ENCODE measurements at places on chromosomes 2 and 18.

DNA sequence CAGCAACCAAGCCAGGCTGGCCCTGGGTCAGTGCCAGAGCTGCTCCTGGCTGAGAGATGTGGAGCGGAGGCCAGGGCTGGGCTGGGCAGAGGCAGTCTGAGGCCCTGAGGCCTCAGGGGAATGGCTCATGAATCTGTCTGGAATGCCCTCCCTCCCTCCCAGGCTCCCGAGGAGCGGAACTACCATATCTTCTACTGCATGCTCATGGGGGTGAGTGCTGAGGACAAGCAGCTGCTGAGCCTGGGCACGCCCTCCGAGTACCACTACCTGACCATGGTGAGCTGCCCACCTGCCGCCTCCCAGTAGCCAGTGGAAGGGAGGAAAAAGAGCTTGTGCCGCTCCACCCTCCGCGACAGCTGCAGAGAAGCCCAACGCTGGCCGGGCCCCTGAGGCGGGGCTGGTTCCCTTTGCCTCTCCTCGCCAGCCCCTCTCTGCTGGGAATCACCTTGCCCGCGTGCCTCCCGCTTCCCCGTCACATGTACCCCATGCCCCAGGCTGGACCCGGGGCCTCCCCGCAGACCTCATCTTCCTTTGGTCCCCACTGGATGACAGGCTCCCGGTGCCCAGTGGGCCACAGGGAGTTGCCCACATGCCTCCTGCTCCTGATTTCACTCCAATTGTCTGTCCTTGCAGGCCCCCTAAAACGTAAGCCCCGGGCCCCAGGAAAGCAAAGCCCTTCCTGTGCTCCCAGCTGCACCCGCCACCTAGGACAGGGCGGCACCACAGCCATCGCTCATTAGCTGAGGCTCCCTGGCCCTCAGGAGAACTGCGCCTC is 41.1 kb downstream of the MYO7B start:
- peak; percentile 24 for DNase-seq

- no peak for DNase-seq
Measured at GRCh38 chr2:42360493-42360889, 526 bp downstream of the COX7A2L start.

- no peak for DNase-seq
Measured at GRCh38 chr2:99891428-99891780, 251.0 kb downstream of the AFF3 start.

DNA sequence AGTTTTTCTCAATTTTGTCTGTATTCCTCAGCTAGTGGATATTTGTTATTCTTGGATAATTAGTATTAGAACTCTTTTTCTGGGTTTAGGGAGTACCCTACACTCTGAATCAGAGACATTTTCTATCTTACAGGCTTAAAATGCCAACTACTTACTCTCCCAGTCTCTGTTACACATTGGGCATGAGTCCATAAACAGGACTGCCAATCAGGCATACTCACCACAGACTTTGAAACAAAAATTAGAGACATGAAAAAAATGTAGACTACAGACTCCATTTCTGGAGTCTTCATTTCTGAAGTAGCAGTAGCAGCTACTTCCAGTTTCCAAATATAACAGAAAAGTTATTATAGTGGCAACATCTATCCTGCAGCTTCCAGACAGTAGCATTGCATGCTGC is 279.7 kb downstream of the MBD5 start:
- DNase-seq = no peak

DNA sequence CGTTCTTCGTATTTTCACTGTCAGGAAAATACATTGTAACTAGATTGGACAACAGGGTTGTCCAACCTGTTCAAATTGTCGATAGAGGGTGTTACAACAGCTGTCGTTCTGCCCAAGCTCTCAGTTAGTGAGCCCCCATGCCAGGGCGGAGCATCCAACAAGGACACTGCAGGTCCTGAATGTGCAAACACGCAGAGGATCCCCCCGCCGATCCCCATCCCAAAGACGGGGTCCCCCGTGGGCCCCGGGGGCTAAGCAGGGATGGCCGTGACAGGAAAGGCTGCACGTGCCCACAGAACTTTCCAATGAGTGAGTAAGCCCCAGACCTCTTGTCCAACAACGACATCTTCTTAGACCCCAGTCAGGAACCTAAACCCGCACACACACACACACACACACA is 140.8 kb downstream of the PXDN start:
- DNase-seq = no peak
